NCI-H69 (cell line): ENCODE measurements at places on chromosomes 3 and 15.

DNA sequence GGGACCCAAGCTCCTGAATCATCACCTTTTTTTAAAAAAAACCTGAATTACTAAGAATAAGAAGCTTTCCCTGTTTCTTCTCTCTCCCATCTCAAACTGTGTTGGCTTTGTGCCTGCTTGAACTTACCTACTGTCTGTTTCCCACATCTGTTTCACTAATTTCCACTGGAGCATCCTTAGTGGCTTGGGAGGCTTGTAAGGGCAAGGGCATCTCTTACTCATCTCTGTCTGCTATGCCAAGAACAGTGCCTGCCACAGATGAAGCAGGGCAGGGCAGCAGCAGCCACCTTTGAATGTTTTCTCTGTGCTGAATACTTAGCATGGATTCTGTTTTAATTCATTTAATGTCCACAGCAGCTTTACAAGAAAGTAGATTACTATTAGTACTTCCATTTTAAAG, 42.3 kb downstream of the SNRK start:
- DNase-seq = no peak

- no peak for DNase-seq
These were observed 311.9 kb downstream of the SHQ1 start for GRCh38 chr3:72536206-72536877.

DNA sequence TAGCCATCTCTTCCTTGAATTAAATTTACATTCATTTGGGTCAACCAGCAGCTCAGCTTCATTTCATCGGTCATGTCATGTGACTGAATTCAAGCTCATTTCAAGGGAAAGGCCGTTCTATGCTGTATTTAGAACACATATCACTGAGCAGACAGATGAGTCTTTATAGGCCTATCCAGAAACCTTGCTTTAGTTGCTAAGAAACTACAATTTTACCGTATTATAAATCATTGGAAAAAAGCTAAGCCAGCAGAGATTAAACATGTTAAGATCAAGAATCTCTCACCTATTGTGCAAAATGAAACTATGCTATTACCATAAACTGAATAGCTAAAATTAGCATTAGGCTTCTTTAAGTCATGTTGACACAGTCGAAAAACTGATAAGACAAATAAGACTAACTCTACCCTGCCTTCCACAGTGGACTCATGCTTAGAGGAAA, 2.2 kb downstream of the NPTN start:
- peak; percentile 1 for DNase-seq

DNA sequence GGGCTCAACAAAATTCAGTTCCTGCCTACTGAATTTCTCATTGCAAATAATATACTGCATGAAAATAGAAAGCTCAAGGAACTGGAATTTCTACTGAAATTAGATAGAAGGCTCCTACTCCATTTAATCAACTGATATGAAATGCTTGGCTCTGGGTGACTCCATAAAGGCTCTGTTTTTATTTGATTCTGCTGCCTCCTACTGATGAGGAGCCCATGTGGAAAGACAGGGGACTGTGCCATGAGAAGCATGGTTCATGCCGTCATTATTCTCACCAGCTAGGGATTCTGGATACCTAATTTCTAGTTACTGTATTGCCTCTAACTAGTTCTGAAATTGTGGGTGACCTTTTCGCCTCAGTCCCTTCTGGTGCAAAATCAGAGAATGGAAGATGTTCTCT, 366.2 kb upstream of the DPH6 start:
- peak; percentile 30 for DNase-seq

GRCh38 chr3:167361948-167362347, 18.1 kb downstream of the ZBBX start:
- DNase-seq = no peak

DNA sequence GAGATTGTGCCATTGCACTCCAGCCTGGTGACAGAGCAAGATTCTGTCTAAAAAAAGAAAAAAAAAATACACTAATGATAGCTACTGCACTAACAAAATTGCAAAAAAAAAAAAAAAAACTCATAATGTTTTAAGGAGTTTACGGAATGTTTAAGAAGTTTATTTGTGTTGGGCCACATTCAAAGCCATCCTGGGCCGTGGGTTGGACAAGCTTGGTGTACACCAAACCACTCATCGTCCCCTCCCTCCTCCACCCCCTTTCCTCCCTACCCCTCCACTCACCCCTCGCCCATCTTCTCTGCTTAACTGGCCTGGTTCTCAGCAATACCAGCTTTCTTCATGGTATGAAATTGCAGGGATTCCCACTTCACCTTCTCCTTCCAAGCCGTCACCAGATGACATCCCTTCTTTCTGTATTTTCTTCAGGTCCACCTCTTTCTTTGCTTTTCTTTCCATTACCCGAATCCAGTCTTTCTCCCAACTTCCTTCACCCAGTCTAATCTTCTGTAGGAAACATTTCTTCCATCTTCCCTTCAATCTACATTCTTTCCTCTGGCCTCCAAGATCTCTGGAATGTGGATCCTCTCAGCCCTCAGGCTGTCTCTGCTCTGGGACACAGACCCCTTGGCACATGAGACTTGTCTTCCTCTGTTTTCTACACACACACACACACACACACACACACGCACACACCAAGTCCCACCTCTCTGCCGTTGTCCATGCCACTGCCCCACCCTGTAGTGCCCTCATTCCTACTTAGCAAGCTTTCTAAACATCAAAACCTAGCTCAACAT, 3.5 kb upstream of the MESP1 start:
- DNase-seq = no peak

DNA sequence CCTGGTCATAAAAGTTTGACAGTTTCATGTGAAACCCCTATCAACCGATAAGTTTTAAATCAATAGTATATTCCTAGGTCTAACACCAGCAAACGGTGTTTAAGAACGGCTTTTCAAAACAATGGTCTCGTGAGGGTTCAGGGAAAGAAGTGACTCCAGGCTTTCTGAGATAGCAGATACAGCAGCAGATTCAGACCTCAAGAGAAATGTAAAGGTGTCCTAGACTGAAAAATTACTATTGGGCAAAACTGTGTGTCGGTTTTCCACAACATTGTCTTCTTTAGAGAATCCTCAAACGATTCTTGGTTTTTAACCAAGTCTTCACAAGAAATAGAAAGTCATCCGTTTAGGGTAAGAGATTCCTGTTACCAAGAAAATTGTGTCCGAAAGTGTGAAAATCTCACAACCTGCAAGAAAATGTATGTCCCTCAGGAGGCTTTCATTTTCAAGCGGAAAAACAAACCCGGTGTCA, 1.2 kb downstream of the SETD2 start:
- peak; percentile 5 for DNase-seq

DNA sequence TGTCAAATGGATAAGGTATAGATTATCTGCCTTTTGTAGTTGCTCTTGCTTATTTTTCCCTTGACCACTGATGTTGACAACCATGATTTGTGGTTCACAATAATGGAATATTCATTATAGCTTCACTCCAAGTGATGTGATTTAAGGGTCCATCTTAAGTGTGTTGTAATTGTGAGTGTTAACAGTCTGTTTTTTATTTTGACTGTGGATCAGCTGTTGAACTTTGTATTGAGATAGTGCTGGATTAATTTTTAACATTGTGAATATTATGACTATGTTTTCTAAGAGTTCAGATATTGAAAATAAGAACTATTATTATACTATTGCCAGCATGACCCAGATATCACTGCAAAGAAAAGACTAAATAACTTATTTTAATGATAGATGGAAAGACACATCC, 8.6 kb upstream of the GASK1A start:
- DNase-seq = no peak

- DNase-seq = no peak
These were observed 42.0 kb downstream of the BFSP2 start for GRCh38 chr3:133441867-133442270.

DNA sequence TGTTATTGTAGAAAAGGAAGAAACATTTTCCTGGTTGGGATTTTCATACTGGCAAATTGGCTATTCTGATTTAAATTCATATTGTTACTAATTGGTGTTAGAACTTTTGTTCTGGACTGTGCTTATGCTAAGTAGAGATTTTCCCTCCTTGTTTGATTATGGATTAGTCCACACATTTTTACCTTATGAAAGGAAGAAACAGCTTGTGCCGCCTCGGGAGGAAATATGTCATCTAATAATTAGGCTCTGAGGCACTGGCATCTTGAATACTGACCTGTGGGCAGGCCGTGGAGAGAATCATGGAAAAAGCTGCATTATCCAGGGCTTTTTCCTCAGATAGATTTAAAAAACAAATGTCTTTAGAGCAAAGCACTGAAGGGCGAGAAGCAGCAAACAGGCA, 344.3 kb upstream of the TBL1XR1 start:
- no peak for DNase-seq

GRCh38 chr3:180189310-180189648, 152.5 kb upstream of the PEX5L start:
- DNase-seq = no peak

- DNase-seq = no peak
These were observed 14.8 kb upstream of the TOPBP1 start for GRCh38 chr3:133676336-133677118.

- DNase-seq = no peak
These were observed 14.4 kb downstream of the EIF1B start for GRCh38 chr3:40323946-40324345.

- DNase-seq = no peak
These were observed 162.1 kb downstream of the C3orf38 start for GRCh38 chr3:88311826-88312225.

DNA sequence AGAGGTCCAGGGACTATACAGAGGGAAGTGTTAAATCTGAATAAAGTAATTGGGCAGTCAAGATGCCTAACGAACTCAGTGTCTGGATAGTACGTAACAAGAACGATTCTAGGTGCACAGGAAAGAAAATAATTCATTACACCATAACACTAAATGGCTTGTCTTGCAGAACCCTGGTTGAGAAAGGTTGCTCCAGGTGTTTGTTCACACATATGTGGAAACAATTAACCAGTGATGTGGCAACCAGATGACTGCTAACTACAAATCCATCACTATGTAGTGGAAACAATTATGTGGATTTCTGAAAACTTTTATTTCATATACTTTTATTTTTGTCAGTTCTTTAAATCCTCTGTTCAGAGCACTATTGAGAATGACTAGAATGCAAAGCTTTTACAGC, 10.4 kb upstream of the HDC start:
- DNase-seq = no peak

DNA sequence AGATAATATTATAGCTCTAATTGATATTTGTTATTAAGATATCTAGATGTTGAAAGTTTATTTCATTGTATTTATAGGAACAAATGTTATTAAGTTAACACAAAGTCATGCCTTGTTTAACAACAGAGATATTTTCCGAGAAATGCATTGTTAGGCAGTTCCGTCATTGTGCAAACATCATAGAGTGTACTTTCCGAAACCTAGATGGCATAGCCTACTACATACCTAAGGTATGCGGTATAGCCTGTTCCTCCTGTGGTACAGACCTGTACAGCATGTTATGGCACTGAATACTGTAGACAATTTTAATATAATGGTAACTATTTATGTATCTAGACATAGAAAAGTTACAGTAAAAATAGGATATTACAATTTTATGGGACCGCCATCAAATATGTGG, 114.3 kb downstream of the NAALADL2 start:
- DNase-seq = no peak

GRCh38 chr3:66344391-66344811, 123.6 kb downstream of the SLC25A26 start:
- peak; percentile 82 for DNase-seq

DNA sequence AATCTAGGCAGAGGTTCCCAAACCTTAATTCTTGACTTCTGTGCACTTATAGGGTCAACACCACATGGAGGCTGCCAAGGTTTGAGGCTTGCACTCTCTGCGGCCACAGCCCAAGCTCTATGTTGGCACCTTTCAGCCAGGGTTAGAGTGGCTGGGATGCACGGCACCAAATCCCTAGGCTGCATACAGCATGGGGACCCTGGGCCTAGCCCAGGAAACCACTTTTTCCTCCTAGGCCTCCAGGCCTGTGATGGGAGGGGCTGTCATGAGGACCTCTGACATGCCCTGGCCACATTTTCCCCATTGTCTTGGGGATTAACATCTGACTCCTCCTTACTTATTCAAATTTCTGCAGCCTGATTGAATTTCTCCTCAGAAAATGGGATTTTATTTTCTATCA, 165.4 kb downstream of the SI start:
- DNase-seq = no peak

- DNase-seq = no peak
These were observed 97.8 kb upstream of the TBL1XR1 start for GRCh38 chr3:177295116-177295515.

DNA sequence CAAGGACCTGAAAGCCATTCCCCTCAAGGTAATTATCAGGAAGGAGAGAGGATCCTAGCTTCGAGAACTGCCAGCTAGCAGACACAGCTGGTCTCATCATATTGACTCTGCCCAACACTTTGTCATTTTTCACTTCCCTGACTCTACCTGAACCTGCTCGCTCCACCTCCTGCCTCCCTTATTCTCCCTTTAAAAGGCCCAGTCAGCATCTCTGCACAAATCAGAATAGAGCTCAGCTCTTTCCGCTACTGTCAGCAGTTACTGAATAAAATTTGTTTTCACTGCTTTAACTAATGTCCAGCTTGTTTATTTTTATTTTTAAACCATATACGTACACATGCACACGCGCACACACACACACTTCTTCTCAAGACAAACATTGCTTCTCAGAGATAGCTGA, 57.2 kb upstream of the MCF2L2 start:
- no peak for DNase-seq

DNA sequence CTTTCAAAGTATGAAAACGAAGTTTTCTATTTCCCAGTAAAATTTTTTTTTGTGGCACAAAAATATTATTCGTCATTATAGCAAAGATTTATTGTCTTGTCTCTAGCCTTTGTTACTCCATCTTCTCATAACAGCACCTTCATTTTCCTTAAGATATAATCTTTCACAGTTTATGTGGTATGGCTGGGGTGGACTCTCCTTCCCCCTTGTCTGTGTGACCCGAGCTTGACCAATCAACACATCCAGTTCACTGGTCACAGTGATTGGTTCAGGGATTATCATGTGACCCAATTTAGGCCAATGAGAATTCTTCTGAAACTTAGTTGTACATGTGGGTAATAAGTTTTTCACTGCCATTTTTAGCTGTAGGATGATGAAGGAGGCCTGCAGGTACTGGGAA, 71.2 kb upstream of the DCBLD2 start:
- no peak for DNase-seq

GRCh38 chr3:104460477-104461406, 906.0 kb upstream of the ALCAM start:
- peak; percentile 73 for DNase-seq

GRCh38 chr3:144409319-144409718, 437.7 kb downstream of the DIPK2A start:
- DNase-seq = peak; percentile 51

DNA sequence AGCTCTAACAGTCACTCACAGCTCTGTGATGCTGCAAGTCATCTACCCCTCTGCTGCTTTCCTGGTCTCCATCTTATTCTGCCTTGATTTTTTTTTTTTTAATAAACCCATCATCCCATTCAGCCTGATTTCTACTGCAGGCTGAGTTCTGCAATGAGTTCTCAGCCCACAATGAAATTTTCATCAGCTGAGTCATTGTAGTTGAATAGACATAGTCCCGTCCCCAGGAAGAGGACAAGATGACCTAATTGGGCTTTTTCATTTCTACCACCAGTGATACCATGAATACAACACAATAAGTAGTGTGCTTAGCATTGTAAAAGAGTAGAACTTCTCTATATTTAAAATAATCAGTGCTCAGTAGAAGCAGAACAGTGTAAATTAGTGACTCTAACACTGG, 59.3 kb downstream of the C3orf85 start:
- no peak for DNase-seq

GRCh38 chr3:62416144-62416543, 42.8 kb upstream of the FEZF2 start:
- peak; percentile 67 for DNase-seq
